ENCODE measurements at places on chromosomes 12 and 14. TPM values are rescaled to one million over a fixed set of nuclear protein-coding genes. Genes with fewer than 3 reads are reported as not detected.

- no peak for DNase-seq
These were observed 200.7 kb downstream of the SLC2A13 start for GRCh38 chr12:39905152-39905551.

- no peak for DNase-seq
These were observed 48.3 kb downstream of the METTL25 start for GRCh38 chr12:82406651-82407050.

DNA sequence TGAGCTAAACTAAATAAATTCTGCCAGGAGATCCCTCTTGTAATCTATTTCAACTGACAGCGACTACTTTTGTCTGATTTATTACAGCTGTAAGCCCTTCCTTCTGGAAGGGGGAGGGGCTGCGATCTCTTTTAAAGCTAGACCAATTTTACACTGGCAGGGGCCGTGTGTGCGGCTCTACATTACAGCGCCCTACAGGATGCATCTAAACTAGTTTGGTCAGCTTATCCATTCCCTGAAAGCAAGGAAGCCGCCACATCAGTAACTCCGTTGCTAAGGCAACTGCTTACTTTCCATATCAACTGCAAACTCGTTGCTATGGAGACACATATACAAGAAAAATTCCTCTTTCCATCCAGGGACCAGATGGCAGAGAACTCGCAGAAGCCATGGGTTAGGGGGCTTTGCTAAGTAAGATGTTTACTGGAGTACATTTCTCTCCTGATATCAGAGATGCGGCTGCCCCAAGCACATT is 17.4 kb downstream of the FOXN3 start:
- DNase-seq = no peak

The MANSC4 gene
- total RNA-seq = not detected

Data from activated T-cell treated with anti-CD3 and anti-CD28 coated beads, Interleukin-2, amount 50 U/mL, for 72 hours (primary cell).